ENCODE measurements at places on chromosomes 2 and 18. TPM values are rescaled to one million over a fixed set of nuclear protein-coding genes. Genes with fewer than 3 reads are reported as not detected.

Gene TUBA3E
- not detected for total RNA-seq

Gene CRYGD
- not detected for total RNA-seq

Gene TUBA4B
- not detected for total RNA-seq

Gene MYO7B
- 0.47 TPM for total RNA-seq

Gene PRSS56
- total RNA-seq, result not detected

Gene PLB1
- total RNA-seq, result 0.36 TPM

Gene LRRC30
- total RNA-seq, result not detected

Gene SNORC
- total RNA-seq, result 0.38 TPM

Gene PCARE
- under 0.01 TPM for total RNA-seq

Gene KANSL3
- total RNA-seq, result 23.8 TPM

Gene IL36B
- total RNA-seq, result not detected

Gene FBXO48
- total RNA-seq, result 0.28 TPM

Gene CYP27A1
- 5.8 TPM for total RNA-seq

Gene SNRNP200
- 55.1 TPM for total RNA-seq

Gene CYTIP
- not detected for total RNA-seq

Data from endothelial cell of coronary artery (primary cell).